ENCODE measurements at places on chromosomes 6 and 20. TPM values are rescaled to one million over a fixed set of nuclear protein-coding genes. Genes with fewer than 3 reads are reported as not detected.

DNA sequence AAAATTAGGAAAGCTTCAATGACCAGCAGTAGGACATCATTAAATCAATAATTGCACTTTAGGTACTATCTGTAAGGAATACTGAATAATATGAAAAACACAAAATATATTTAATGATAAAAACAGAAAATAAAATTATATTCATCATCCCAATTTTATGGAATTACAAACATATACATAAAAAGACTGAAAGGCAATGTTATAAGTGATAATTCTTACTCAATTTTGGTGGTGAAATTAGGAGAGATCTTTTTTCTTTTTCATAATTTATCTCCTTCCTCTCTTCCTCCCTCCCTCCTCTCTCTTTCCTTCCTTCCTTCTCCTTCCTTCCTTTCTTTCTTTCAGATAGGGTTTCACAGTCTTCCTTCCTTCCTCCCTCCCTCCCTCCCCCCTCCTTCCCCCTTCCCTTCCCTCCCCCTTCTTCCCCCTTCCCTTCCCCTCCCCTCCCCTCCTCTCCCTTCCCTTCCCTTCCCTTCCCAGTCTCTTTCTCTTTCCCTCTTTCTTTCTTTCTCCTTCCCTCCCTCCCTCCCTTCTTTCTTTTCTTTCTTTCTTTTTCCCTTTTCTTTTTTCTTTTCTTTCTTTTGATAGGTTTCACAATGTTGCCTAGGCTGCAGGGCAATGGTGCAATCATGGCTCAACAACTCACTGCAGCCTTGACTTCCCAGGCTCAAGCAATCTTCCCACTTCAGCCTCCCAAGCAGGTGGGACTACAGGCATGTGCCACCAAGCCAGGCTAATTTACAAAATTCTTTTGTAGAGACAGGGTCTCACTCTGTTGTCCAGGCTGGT is 36.8 kb downstream of the RSPH3 start:
- peaks cover 8% of the 10 kb centered on the region for H3K36me3 ChIP-seq
- no peaks in the 10 kb centered on the region for H3K4me1 ChIP-seq
- no peak overlapping the region for H3K27ac ChIP-seq
- DNase-seq = no peak

GRCh38 chr6:1287103-1287591 is 24.8 kb upstream of the FOXQ1 start:
- no peaks in the 10 kb centered on the region for H3K4me1 ChIP-seq
- H3K4me3 ChIP-seq = no peak overlapping the region
- no peak overlapping the region for H3K27ac ChIP-seq
- H3K36me3 ChIP-seq = no peaks in the 10 kb centered on the region
- H3K27me3 ChIP-seq = peaks cover 17% of the 10 kb centered on the region
- no peak for DNase-seq

- no peaks in the 10 kb centered on the region for H3K4me1 ChIP-seq
- H3K27ac ChIP-seq = no peak overlapping the region
- no peak for DNase-seq
- no peak overlapping the region for H3K4me3 ChIP-seq
These were observed 9.5 kb upstream of the RBM24 start for GRCh38 chr6:17271628-17272027.

The CST2 gene
- not detected for total RNA-seq

The PI16 gene
- total RNA-seq = 2.0 TPM

The RAMACL gene
- total RNA-seq = 0.29 TPM

All from activated CD8-positive, alpha-beta memory T cell treated with anti-CD3 and anti-CD28 coated beads, Interleukin-2, amount 10 ng/mL, durations not matched to agents 7 days and 5 days (primary cell).